DMS53 (cell line): ENCODE measurements at places on chromosomes 7 and 10.
A peak's percentile ranks its signal among the peaks of the same experiment; 100 is the strongest.

- DNase-seq = no peak
Observed at GRCh38 chr10:8023851-8024250, 30.6 kb upstream of the GATA3 start.

DNA sequence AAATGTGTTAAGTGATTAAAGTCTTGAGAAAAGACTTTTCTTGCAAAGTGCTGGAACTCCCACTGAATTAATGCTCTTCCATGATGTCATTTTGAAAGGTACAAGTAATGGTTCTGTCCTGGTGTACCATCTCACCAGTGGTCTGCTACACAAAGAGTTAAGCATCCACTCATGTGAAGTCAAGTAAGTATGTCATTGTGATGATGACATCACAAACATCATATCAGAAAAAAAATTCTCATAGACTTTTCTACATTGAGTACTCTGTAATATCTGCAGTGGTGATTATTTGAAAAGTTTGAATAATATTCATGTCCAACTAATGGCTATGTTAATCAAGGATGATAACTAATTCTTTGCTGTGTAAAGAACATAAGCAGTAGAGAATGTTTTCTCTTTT lies 22.6 kb downstream of the WDR11 start:
- no peak for DNase-seq

DNA sequence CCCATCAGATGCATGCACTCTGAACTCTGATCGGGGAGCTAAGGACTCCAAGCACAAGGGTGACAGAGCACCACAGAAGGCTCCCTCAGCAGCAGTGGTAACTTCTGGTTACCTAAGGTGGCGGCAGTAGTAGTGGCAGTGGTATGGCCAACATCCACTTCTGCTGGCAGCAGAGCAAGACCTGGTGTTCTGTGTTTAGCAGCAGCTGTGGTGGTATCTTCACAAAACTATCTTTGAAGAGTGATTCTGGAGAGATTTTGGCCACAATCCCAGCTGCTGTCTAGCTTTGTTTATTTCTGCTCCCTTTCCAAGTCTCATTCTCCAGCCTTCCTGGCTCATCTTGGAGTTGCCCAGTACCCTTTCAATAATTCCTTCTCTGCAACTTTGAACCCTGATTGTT lies 102.4 kb upstream of the LRGUK start:
- peak; percentile 9 for DNase-seq

- no peak for DNase-seq
Observed at GRCh38 chr10:61812920-61813319, 88.6 kb upstream of the ARID5B start.

- peak; percentile 76 for DNase-seq
Observed at GRCh38 chr7:149773446-149774236, at the start of gene ZNF467. Gene ZNF467 (minus strand): TSS chr7:149773588. CDS start chr7:149771032, 2,556 bp downstream.

- DNase-seq = no peak
Observed at GRCh38 chr10:71970869-71971268, 6.7 kb downstream of the CHST3 start.

GRCh38 chr10:77926566-77927401 lies at the start of gene DLG5:
Gene DLG5 (minus strand): TSS chr10:77926755. CDS start chr10:77926520, 235 bp downstream.
- DNase-seq = peak; percentile 73

DNA sequence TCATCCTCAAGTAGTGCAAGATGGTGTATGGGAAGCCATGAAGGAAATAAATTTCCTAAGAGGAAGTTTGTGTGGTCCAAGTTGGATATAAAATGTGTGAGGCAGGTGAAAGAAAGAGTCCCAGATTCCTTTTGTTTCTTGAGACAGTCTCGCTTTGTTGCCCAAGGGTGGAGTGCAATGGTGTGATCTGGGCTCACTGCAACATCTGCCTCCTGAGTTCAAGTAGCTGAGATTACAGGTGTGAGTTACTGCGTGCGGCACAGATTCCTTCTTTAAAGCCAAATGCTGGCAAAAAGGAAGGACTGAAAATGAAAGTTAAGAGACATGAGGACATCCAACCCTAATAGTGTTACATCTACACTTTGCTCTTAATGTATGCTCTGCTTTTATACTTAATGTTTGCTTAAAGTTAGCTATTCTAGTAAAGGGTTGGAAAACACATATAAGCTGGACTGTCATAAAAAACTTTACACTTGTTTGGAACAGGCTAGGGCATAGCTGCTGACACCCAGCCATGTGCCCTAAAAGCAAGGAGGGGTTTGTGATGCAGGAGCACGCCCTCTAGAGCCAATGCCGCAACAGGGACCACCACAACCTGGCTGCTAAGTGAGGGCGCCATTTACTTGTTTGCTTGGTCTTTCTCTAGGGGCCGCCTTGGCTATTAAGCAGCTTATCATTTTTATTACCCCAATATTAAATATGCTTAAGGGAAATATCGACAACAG lies 34.5 kb downstream of the CLEC2L start:
- no peak for DNase-seq

DNA sequence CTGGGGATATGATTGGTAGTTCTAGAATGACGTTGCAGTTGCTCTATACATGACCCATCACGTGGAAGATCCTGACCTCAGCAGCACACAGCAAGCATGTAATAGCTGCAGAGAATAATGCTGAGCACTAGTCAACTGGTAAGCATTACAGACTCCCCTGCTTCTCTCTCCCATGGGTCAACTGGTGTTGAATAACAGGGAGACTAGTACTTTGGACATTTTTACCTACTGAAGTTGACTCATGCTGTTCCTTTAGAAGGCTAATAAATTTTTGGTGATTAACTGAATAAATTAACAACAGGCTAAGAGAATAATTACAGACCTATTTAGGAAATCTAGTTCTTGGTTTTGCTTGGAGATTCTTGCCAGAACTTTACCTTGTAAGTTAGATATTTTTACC lies 234.1 kb downstream of the AUTS2 start:
- DNase-seq = no peak

DNA sequence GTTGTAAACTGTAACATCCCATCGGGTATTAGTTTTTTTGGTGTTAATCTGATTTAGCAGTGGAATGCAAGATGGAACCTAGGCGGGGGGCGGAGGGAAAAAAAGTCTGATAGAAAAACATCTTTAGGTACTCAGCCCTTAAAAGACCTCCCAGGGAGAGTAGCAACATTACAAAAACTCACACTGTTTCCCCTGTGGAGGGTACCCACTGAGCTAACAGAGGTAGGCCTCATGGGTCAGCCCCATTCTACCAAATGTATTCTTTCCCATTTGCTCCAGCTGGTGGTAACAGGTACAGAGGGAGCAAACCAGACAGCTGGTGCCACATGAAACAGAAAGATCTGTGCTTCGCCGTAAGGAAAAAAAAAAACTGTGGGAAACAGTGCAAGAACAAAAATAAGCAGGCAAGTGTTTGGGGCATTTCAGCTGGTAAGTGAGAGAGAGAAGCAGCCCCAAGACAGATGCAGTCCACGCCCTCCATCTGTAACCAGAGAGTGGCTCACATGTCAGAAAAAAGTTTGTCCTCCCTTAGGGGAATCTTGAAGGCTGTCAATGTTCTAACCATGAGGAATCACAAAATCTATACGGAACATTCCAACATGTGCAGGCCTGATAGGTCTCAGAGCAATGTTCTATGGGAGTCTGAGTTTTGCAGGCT lies 65.3 kb downstream of the HOXA1 start:
- no peak for DNase-seq

DNA sequence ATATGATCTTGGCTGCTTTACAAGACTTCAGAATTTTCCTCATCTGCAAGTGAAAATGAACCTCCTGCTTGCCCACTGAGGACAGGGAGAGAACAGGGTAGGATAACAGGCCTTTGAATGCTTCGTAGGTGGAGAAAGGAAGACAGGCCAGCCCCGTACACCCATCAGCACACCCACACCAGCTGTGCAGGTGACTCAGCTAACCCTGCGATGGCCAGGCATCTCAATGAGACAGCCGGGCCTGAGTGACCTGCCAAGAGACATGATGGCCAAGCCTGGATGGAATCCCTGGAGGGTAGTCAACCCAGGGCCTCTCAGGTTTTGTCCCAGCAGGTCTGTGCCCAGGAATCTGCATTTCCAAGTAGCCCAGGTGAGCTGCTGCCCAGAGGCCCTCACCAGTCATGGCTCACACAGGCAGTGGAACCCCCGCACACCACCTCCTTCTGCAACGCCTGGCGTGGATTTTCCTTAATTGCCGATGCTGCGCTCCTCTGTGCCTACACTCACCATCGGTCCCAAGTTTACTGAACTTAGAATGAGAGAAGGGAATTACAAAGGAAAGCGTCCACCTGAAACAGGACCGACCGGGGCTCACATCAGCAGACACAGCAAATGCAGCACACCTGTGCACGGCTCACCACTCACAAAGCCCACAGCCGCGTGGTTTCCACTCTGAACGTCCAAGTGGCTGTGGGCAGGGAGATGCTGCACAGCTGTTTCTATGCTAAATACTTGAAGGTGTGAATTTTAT lies 163.7 kb downstream of the DIP2C start:
- DNase-seq = peak; percentile 39

DNA sequence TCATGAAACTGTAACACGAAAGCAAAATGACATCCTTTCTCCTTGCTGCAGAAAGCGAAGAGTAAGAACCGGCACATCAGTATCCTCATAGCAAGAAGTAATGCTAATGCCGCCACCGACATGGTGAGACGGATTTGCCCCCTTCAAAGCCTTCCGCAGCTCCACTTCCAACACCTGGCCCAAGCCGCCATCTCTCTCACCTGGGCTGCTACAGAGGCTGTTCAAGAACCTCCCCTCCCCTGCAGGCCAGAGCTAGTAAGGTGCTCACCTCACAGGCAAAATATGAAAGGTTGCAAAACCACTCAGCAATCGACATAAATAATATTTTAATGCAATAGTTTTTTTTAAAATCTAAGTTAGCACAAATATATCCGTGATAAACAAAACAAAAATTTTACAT lies 123.9 kb upstream of the FRMD4A start:
- no peak for DNase-seq

DNA sequence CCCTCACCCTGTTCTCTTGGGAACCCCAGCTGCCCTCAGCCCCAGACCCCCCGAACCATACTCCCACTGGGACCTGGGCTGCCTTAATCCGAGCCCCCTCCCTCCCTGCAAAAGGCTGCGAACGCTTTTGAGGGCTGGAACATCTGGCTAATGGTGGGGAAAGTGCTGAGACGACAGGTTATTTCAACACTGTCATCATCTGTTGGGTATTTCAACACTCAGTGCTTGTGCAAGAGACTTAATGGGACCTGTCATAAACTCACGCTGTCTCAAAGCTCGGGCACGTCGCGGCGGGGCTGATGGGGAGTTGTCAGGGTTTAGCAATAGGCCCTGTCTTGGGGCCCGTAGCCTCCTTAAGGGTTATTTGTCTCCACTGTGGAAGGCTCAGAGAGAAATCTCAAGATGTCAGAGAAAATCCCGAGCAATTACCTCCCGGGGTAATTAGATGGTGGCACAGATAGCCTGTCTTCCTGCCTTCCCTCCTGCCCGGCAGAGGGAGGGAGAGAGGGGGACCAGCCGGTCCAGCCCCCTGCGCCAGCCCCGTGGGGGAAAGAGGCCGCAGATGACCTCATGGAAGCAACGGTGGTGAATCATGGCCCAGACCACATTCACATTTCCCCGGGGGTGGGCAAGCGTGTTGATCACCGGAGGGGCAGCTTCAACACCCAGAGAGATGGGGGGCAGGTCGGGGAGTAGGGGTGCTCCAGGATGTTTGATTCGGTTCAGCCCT lies 88.7 kb upstream of the MYL10 start:
- DNase-seq = no peak
